ENCODE measurements at places on chromosomes 1 and 21.

GRCh38 chr1:24373044-24373443 lies 40.5 kb downstream of the STPG1 start:
- H3K4me1 ChIP-seq: no peaks in the 10 kb centered on the region
- no peak overlapping the region for H3K27ac ChIP-seq
- no peak for DNase-seq
- no peaks in the 10 kb centered on the region for H3K27me3 ChIP-seq
- no peaks in the 10 kb centered on the region for H3K36me3 ChIP-seq

DNA sequence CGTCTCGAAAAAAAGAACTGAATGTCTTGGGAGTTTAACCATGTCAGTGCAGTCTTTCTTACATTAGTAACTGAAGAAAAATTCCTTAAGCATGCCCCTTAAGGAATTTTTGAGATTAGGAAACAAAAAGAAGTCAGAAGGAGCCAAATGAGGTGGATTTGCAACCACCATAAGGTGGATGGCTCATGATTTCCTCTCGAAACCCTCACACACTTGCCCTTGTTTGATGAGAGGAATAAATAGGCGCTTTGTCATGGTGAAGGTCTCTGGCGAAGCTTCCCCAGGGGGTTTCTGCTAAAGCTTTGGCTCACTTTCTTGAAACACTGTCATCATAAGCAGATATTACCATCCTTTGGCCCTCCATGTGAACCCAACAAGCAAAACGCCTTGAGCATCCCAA lies 68.2 kb downstream of the POFUT2 start:
- H3K27ac ChIP-seq: peak overlapping the region; percentile 18

DNA sequence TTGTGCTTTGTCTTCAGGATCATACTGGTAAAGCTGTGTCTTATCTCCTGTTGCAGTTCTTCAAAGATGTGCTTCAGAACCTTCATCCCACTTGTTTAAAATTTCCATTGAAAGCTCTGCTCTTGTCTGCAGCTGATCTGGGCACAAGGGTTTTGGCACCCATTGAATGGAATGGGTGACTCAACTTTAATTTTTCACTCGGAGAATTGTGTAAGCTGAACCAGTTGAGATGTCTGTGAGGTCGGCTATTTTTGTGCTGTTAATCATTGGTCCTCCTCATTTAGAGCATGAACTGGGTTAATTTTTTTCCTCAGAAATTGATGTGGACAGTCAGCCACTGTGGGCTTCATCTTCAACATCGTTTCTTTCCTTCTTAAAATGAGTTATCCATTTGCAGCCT lies 252.1 kb downstream of the TM2D1 start:
- no peaks in the 10 kb centered on the region for H3K27me3 ChIP-seq
- H3K4me3 ChIP-seq: no peak overlapping the region
- no peaks in the 10 kb centered on the region for H3K4me1 ChIP-seq
- no peaks in the 10 kb centered on the region for H3K36me3 ChIP-seq
- DNase-seq: no peak

- H3K27ac ChIP-seq: no peak overlapping the region
- no peak overlapping the region for H3K4me3 ChIP-seq
- no peaks in the 10 kb centered on the region for H3K27me3 ChIP-seq
- no peaks in the 10 kb centered on the region for H3K36me3 ChIP-seq
- H3K4me1 ChIP-seq: no peaks in the 10 kb centered on the region
- DNase-seq: no peak
These were observed 53.5 kb downstream of the GLIS1 start for GRCh38 chr1:53685272-53686051.

GRCh38 chr1:58724483-58724882 lies 24.6 kb upstream of the MYSM1 start:
- H3K27me3 ChIP-seq: no peaks in the 10 kb centered on the region
- no peak overlapping the region for H3K4me3 ChIP-seq
- H3K27ac ChIP-seq: no peak overlapping the region
- no peak for DNase-seq

- H3K27ac ChIP-seq: peak overlapping the region; percentile 94
- H3K4me1 ChIP-seq: peaks cover 24% of the 10 kb centered on the region
- no peaks in the 10 kb centered on the region for H3K27me3 ChIP-seq
- H3K4me3 ChIP-seq: no peak overlapping the region
These were observed 7.4 kb downstream of the SOX13 start for GRCh38 chr1:204080163-204080903.

GRCh38 chr1:115669002-115669673 lies 27.4 kb downstream of the VANGL1 start:
- H3K4me3 ChIP-seq: no peak overlapping the region
- no peak for DNase-seq
- H3K36me3 ChIP-seq: no peaks in the 10 kb centered on the region
- H3K4me1 ChIP-seq: no peaks in the 10 kb centered on the region

DNA sequence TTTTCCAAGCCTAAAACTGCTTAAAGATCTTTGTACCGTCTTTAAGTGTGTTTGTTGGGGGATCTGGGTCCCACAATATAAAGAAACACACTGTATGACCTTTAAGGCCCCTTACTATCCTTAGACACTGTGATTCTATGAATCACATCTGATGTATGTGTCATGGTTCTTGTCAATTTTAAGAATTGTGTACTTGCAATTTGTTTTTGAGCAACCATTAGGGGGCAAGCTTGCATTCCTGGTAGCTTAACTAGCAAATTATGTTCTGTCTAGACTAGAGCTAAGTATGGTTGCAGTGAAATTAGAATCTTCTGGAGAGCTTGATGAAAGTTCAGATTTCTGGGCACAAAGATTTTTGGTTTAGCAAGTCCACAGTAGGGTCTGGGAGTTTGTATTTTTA lies 219.5 kb downstream of the TPR start:
- no peak overlapping the region for H3K27ac ChIP-seq
- DNase-seq: no peak
- no peak overlapping the region for H3K4me3 ChIP-seq
- no peaks in the 10 kb centered on the region for H3K4me1 ChIP-seq

DNA sequence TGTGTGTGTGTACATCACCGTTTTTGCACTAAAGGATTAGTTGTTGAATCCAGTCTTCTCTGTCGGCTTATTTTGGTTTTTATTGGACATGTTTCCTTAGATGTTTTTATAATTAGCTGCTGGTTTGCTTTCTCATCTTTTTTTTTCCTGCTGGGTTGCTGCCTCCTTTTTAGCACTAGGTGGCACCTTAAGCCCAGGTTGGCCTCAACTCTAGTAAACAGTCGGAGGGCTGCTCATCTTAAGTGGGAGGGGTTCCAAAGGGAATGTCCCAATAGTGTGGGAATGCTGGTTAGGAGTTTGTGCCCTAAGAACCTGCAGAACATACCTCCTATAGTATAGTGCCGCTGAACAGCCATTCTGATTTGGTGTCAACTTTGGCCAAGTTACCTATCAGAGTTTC lies 570.1 kb upstream of the CXADR start:
- no peak overlapping the region for H3K27ac ChIP-seq
- no peak overlapping the region for H3K4me3 ChIP-seq
- no peaks in the 10 kb centered on the region for H3K27me3 ChIP-seq
- H3K36me3 ChIP-seq: no peaks in the 10 kb centered on the region

DNA sequence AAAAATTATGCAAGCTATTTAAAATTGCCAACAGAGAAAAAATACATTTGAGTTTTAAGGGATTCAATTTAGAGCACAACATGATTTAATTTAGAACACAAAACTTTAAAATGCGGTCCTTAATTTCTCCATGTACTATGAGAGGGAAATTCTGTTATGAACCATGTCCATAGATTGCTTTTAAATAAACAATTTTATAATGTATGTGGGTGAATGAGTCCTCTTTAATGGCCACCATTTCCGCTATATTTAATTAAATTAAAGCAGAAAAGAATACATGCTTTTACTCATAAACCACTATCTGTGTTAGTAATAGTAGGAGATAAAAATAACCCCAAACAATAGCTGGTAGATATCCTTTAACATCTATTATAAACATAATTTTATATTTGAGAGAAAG lies 914.6 kb downstream of the LTN1 start:
- H3K4me1 ChIP-seq: no peaks in the 10 kb centered on the region
- H3K27me3 ChIP-seq: no peaks in the 10 kb centered on the region
- no peak overlapping the region for H3K27ac ChIP-seq
- no peaks in the 10 kb centered on the region for H3K36me3 ChIP-seq
- H3K4me3 ChIP-seq: no peak overlapping the region
- no peak for DNase-seq

Data from uterus (tissue), 4 donors.